ENCODE measurements at places on chromosomes 2 and 18. TPM values are rescaled to one million over a fixed set of nuclear protein-coding genes. Genes with fewer than 3 reads are reported as not detected.

GRCh38 chr2:11998218-11998617, 251.8 kb downstream of the LPIN1 start:
- DNase-seq, result peak; percentile 31
- H3K4me1 ChIP-seq, result peaks cover 10% of the 10 kb centered on the region
- peaks cover 14% of the 10 kb centered on the region for H3K36me3 ChIP-seq
- no peak overlapping the region for H3K27ac ChIP-seq
- H3K27me3 ChIP-seq, result peaks cover 65% of the 10 kb centered on the region
- no peak overlapping the region for H3K4me3 ChIP-seq

DNA sequence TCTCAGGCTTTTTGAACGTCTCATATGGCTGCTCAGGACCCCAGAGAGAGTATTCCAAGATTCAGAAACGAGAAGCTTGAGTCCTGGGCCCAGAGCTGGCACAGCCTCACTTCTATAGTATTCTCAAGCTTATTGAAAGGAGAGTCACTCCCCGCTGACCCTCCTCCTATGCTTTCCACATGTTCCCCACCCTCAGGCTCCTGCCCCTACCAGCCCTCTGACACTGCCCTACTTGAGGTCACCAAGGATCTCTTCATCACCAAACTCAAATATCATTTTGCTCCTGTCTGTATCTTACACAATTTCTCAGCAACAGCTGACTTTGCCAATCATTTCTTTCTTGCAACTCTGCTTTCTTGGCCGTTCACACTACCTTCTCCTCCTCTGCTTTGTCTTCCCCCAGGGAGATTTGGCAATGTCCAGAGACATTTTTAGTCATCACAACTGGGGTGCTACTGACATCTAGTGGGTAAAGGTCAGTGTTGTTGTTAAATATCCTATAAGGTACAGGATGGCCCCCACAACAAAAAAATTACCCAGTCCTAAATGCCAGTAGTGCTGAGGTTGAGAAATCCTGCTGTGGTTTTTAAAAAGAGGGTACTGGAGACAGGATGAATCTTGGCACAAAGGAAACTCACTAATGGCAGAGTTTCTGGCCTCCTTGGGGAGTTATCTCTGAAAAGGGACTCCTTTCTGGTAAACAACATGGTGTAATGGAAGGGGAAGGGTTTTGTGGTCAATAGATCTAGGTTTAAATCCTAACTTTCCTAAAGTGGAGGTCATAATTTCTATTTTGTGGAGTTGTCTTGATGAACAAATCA, 26.9 kb upstream of the INSIG2 start:
- peaks cover 23% of the 10 kb centered on the region for H3K27me3 ChIP-seq
- no peaks in the 10 kb centered on the region for H3K36me3 ChIP-seq
- no peak overlapping the region for H3K4me3 ChIP-seq
- DNase-seq, result no peak

DNA sequence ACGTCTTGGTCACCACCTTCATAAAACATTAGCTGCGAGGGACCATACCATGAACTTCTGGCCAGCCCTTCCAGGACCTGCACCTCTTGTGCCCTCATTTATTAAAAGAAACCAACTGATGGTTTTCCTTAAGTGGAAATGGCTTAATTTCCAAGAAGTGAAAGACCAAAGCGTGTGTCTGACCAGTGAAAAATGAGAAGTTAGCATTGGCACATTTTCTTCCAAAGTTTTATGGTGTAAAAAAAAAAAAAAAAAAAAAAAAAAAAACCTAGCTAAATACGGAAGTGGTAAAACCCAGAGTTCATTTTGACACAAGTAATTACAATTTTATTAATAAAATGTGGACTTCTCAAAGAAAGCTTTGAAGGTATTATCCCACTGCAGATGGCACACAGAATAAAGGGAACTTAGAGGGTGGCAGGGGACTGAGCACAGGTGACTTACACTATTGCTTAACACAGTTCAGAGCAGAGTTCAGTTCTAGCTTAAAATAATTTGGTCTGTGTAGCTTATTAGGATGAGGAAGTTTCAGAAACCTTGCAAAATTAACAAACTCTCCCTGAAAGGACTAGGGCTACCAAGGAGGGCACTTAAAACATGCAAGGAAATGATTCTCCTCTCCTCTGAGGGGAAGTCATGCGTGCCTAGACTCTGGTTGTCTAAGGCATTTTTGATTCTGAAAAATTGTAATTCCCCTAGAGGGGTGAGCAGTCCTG, 42.2 kb upstream of the EPG5 start:
- H3K36me3 ChIP-seq, result peaks cover 21% of the 10 kb centered on the region
- DNase-seq, result no peak
- H3K4me3 ChIP-seq, result no peak overlapping the region
- H3K27me3 ChIP-seq, result peaks cover 2% of the 10 kb centered on the region

NRP2 gene
- 1.9 TPM for total RNA-seq
